Large intestine (tissue), 12 donors: ENCODE measurements at places on chromosomes 12 and 14.

DNA sequence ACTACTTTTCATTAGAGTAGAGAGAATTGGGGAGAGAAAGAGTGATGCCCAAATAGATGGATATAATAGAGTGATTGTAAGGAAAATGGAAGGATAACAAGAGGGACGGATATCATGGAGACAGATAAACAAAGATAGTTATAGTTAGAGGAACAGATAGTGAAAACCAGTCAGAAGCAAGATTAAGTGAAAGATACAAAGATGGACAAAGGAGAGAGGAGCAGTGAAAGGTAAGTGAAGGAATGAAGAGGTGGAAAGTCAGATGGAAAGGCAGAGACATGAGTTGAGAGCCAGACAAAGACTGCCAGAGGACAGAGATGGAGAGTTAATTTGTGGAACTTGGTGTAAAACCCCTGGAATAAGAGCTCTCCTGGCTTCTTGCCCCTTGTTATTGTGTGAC, 59.2 kb upstream of the CISTR start:
- no peak for DNase-seq

DNA sequence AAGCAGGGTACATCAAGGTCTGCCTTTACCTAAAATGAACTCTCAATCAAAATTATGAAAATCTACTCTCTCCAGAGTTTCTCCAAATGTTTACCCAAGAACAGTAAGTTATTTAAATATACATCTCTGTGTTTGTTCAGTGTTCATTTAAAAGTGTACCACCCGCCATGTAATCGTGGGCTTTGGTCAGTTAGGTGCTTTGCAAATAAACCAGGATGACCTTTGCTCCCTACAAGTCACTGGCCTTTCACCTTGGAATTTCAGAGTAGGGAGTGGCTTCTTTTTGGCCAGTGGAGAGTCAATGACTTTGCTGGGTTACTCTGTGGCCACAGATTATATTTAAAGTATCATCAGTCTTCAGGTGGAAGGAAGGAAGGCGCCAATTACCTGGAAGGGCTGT, 74.6 kb upstream of the PTPRB start:
- DNase-seq = no peak

DNA sequence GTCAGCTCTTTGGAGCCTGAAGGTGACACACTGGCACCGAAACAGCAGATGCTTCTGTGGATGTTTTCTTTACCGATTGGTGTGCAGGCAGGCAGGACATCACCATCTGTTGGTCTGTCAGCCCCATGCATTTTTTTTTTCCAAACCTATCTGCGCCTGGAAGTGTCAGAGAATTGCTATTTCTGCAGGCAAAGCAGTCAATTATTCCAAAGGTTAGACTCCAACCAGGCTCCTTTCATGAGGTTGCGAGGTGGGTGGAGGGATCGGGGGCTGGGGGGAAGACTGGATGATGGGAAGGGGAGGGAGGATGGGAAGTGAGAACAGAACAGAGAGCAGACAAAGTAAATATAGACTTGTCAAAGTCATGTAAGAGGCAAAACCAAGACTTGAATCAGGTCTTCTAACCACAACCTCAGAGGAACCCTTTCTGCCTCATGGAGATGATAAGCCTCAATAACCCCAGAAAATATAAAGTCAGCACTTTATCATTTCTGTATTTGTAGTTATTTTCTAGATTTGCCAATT, 117.7 kb downstream of the OTOGL start:
- peak; percentile 9 for DNase-seq

- DNase-seq = no peak
Measured at GRCh38 chr12:88144037-88144436, 1.9 kb downstream of the TMTC3 start.

DNA sequence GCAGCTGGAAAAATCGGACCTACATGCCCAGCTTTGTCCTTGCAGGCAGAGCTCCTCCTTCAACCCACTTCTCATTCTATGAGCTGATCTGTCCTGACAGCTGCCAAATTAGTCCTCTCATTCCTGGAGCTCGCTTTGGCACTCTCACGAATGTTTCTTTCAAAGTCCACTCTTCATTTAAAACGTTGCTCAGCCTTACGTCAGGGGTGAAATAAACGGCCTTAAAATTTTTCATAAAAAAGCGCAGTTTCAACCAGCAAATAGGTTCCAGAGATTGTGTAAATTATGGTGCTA, 120.9 kb upstream of the HIF1A start:
- DNase-seq = no peak
